ENCODE measurements at places on chromosomes 5 and 9.

- DNase-seq, result no peak
Observed at GRCh38 chr5:6469836-6470235, 21.2 kb downstream of the UBE2QL1 start.

GRCh38 chr5:150266871-150267291 lies 22.7 kb downstream of the CAMK2A start:
- DNase-seq, result no peak

GRCh38 chr5:111950660-111951059 lies 193.7 kb upstream of the NREP start:
- no peak for DNase-seq

DNA sequence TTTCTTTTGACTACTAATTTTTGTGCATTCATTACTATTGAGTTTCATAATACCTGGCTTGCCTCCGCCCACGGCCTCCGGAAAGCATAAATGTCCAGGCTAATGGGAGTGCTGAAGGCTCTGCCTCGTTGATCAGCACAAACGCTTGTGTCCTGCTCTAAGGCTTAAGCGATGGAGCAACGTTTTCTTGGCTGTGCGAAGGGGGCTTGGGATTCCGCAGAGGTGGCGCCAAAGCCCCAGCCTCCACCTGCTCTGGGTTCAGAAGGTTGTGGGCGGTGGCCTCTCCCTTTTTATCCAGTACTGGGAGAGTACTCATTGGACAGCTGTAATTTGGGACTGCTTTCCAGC lies 19.7 kb downstream of the ANXA2R start:
- no peak for DNase-seq

DNA sequence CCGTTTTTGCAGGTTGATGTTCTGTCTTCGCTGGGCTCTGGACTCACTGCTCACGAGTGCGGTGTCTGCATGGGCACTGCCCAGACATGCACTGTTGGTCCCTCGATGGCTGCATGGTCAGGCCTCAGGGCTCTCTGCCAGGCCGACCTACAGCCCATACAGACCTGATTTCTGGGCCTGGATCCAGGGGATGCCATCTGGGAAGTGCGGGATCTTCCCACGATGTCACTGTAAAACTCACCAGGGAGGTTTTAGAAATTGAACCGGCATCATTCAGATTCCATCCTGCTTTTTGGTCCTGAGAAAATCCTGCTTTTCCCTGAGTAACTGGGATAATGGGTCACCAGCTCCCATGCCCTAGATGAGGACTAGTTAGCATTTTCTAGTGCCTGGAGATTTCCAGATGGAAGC lies 9.1 kb downstream of the S1PR3 start:
- no peak for DNase-seq

DNA sequence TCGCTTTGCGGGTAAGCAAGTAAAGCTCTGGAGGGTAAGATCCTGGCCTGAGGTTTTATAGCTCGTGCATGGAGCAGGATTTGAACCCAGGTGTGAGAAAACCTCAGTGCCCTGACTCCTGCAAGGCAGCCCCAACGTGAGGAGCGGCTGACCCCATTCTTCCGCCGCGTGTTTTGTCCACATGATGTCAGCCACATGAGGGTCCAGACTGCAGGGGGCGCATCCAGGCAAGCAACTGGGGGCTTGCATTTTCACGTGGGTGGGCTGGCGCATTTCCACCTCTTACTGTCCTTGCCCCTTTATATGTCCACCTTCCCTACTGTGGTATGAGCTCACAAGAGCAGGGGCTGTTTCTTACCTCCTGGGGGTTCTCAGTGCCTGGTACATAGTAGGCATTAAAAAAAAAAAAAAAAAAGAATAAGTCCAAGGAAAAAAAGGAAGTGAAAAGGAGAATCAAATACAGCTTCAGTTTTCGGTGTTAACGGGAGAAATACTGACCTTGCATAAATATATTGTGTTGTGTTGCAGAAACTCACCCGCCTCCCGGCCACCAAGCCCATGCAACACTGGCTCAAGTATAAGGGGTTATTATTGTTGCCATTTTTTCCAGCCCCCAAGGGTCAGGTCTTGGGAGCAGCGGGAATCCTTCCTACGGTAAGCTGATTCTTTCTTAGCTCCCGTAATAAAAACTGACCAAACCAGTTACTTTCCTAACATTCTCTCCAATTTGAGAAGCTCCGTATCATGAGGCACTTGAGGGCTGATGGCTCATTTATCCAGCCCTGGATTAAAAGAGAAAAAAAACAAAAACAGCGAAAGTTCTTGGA lies 15.0 kb downstream of the TLX3 start:
- no peak for DNase-seq

DNA sequence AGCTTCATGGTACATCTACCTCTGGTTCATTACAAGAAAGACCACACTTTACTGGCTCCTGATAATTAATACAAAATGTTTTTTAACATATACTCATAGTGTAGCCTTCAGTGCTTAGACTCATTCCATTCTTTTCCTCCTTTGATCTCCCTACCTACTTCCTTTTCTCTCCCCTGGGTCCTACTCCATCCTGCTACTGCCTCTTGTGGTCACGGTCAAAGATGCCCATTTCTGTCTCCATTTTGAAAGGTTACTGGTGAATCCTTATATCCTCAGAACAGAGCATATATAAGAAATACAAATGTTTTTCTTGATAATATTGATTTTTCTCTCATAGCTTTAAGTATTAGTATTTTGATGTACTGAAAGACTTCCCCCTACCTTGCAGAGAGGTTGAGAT lies 375.9 kb downstream of the ARRDC3 start:
- DNase-seq, result no peak

- DNase-seq, result no peak
Observed at GRCh38 chr5:32935283-32935682, 224.2 kb downstream of the NPR3 start.

GRCh38 chr9:111282845-111283244 lies 47.2 kb downstream of the OR2K2 start:
- no peak for DNase-seq

DNA sequence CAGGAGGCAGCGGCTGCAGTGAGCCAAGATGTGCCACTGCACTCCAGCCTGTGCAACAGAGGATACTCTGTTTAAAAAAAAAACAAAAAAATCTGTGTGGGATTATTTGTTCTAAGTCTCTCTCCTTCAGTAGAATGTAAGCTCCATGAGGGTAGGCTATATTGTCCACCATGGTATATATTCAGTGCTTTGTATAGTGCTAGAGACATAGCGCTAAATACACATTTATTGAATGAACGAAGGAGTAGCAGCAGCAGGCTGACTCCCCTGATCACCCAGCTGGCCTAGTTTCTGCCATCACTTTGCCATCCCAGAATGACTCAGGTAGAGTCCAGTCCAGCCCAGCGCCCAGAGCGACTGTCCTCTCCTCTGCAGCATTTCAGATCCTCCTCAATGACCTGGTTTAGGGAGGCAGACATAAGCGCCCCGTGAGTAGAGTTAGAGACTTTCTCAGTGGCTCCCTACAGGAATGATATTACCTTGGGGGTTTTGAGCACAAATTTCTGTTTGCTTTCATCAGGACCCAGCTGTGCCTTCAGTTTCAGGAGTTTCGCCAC lies 716 bp downstream of the HARS1 start:
- no peak for DNase-seq

- DNase-seq, result no peak
Observed at GRCh38 chr9:108800632-108801099, 55.1 kb downstream of the ACTL7B start.

- DNase-seq, result no peak
Observed at GRCh38 chr5:42948961-42949347, 91.2 kb downstream of the ANXA2R start.

DNA sequence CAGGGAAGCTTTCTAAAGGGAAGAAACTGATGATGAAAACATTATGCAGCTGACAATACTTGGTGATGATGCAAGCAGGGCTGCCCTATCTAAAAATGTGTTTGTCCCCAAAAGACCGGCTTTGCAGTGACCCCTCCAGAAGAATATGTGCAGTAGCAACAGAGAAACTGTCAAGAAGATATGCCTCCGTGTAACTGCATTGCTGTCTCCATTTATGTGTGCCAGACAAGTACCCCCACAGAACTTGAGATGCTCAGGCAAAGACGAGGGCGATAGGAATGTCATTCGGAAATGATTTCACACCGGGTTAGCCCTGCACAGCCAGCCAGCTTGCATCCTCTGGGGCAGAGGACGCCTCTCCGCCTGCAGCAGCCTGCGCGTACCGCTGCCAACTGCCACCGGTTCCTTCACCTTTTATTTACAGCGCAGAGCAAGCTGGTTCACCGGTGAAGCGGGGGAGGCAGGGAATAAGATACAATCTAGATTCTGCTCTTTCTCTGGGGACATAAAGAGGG lies 2.0 kb downstream of the GABBR2 start:
- no peak for DNase-seq
